ENCODE measurements at places on chromosomes 1 and 21. TPM values are rescaled to one million over a fixed set of nuclear protein-coding genes. Genes with fewer than 3 reads are reported as not detected.

MYOC gene
- not detected for total RNA-seq

TNFRSF25 gene
- total RNA-seq = 23.4 TPM

KNCN gene
- not detected for total RNA-seq

RAB42 gene
- total RNA-seq = 2.8 TPM

FCGR3B gene
- not detected for total RNA-seq

ARL8A gene
- 50.9 TPM for total RNA-seq

PROX1 gene
- total RNA-seq = 14.3 TPM

EIF4G3 gene
- 97.5 TPM for total RNA-seq

DNA sequence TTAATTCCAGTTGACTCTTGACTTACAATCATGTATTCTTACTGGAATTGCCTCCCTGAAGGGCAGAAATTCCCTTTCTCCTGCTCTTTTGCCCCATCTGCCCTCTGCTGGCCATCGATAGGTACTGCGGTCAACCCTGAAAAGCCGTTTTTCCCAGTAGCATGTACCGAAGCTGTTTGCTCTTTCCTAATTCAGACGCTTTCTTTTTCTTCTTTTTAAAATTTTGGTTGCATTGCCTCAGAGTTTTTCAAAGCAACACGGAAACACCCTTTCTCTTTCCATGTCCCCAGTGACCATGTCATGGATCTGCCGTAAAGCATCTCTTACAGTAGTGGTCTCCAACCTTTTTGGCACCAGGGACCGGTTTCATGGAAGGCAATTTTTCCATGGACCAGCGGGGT lies 164.2 kb upstream of the C1orf21 start:
- no peak overlapping the region for H3K4me3 ChIP-seq
- H3K27me3 ChIP-seq = no peaks in the 10 kb centered on the region
- H3K27ac ChIP-seq = no peak overlapping the region
- peaks cover 11% of the 10 kb centered on the region for H3K4me1 ChIP-seq
- peak; percentile 43 for DNase-seq
- H3K36me3 ChIP-seq = no peaks in the 10 kb centered on the region

DNA sequence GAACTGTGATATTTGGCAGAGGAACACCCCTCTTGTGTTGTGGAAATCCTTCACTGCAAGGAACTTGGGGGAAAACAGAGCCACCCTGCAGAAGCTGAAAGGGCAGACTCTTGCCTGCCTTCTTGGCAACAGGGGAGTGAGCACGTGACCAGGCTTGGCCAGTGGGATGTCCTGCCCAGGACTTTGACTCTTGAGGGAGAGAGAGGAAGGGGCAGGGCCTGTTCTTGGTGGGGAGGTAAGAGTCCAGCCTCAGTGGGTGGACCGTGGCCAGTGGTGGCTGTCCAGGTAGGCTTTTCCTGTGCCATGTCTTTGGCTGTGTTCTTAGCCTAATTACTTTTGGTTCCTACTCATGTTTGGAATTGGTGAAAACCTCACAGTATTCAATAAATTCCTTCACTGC lies 8.6 kb upstream of the AK2 start:
- H3K36me3 ChIP-seq = peaks cover 2% of the 10 kb centered on the region
- H3K27me3 ChIP-seq = no peaks in the 10 kb centered on the region
- H3K4me1 ChIP-seq = peaks cover 3% of the 10 kb centered on the region
- H3K4me3 ChIP-seq = no peak overlapping the region
- DNase-seq = no peak

DNA sequence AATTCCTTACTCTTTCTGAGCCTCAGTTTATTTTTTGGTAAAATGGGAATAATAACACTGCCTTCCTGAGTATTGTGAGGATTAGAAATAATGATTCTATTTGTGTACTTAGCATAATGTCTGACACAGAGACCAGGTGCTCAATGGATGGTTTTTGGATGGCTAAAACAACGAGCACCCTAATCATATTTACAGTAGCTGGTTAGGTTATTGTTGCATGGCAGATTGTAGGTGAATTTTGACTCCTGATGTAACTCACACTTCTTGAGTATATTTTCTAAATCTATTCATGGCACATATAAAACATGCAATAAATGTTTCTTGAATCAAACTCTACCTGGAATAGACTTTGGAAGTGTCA lies 11.9 kb upstream of the DUSP10 start:
- H3K36me3 ChIP-seq = no peaks in the 10 kb centered on the region
- H3K27me3 ChIP-seq = peaks cover 6% of the 10 kb centered on the region
- no peak overlapping the region for H3K4me3 ChIP-seq
- no peak for DNase-seq

DNA sequence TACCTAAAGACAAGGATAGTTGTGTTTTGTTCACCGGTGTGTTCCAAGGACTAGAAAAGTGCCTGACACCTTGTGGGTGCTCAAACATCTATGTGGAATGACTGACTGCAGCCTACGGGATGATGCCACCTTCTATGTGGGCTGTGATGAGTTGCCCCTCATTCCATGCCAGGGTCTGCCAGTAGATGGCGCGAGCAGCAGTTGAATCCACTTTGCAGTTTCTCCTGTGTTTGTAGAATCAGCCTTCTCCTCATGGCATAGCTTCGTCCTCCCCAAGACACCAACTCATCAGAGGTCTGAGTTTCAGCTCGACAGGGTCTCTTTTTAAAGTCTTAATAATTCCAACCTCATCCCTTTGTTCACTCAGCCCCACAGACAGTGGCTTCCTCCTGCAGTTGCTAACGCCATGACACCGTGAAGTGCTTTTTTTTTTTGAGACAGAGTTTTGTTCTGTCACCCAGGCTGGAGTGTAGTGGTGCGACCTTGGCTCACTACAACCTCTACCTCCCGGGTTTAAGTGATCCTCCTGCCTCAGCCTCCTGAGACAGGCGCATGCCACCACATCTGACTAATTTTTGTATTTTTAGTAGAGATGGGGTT lies 133.7 kb downstream of the CAPN8 start:
- peaks cover 35% of the 10 kb centered on the region for H3K27me3 ChIP-seq
- no peaks in the 10 kb centered on the region for H3K36me3 ChIP-seq
- H3K27ac ChIP-seq = no peak overlapping the region

- peak; percentile 36 for DNase-seq
- peaks cover 17% of the 10 kb centered on the region for H3K27me3 ChIP-seq
- H3K4me3 ChIP-seq = no peak overlapping the region
- H3K36me3 ChIP-seq = no peaks in the 10 kb centered on the region
- H3K4me1 ChIP-seq = no peaks in the 10 kb centered on the region
- no peak overlapping the region for H3K27ac ChIP-seq
These were observed 9.7 kb upstream of the KRTAP7-1 start for GRCh38 chr21:30839304-30839703.

DNA sequence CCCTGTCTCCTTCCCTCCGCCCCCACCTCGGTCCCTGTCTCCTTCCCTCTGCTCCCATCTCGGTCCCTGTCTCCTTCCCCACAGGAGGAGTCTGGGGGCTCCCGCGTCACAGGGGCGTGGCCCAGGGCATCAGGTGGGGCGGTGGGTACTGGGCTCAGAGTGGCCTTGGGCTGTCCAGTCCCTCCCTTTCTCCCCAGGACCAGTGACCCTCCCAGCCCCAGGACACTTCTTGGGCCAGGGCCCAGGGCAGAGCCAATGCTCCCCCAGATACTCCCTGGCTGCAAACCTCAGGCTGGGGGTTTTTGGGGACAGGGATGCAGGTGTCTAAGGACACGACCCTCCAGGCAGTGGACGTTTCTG lies 6.8 kb upstream of the RNF223 start:
- no peak overlapping the region for H3K27ac ChIP-seq
- DNase-seq = no peak
- no peaks in the 10 kb centered on the region for H3K36me3 ChIP-seq
- H3K4me1 ChIP-seq = no peaks in the 10 kb centered on the region
- H3K4me3 ChIP-seq = no peak overlapping the region

- H3K27me3 ChIP-seq = no peaks in the 10 kb centered on the region
- peaks cover 10% of the 10 kb centered on the region for H3K36me3 ChIP-seq
- no peak overlapping the region for H3K4me3 ChIP-seq
- no peak for DNase-seq
- H3K4me1 ChIP-seq = no peaks in the 10 kb centered on the region
These were observed 24.8 kb downstream of the RNF19B start for GRCh38 chr1:32939655-32940371.

DNA sequence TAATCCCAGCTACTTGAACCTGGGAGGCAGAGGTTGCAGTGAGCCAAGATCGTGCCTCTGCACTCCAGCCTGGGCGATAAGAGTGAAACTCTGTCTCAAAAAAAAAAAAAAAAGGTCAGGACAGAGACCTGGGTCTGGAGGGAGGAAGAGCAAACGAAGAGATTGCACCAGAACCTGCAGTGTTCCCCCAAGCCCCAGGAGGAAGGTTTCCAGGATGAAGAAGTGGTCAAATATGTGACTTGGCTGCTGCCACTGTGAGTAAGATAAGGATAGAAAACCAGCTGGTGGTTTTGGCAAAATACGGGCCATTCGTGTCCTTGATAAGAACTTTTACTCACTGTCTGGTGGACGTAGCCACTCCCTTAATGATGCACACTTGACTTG lies 42.2 kb downstream of the CLDN14 start:
- DNase-seq = no peak
- peaks cover 9% of the 10 kb centered on the region for H3K4me1 ChIP-seq
- H3K36me3 ChIP-seq = no peaks in the 10 kb centered on the region

- peaks cover 15% of the 10 kb centered on the region for H3K36me3 ChIP-seq
- no peak for DNase-seq
- H3K27me3 ChIP-seq = no peaks in the 10 kb centered on the region
- H3K27ac ChIP-seq = no peak overlapping the region
These were observed 130.8 kb downstream of the LYPLAL1 start for GRCh38 chr1:219304227-219305226.

GRCh38 chr1:156553860-156554485 lies 18.4 kb downstream of the IQGAP3 start:
- no peak for DNase-seq
- H3K27ac ChIP-seq = no peak overlapping the region
- H3K4me1 ChIP-seq = no peaks in the 10 kb centered on the region
- no peak overlapping the region for H3K4me3 ChIP-seq

GRCh38 chr1:59478822-59479221 lies 181.9 kb downstream of the FGGY start:
- H3K36me3 ChIP-seq = no peaks in the 10 kb centered on the region
- DNase-seq = no peak
- no peak overlapping the region for H3K4me3 ChIP-seq
- peaks cover 3% of the 10 kb centered on the region for H3K4me1 ChIP-seq

GRCh38 chr1:163085904-163086268 lies 16.7 kb downstream of the RGS4 start:
- no peak for DNase-seq
- H3K4me1 ChIP-seq = no peaks in the 10 kb centered on the region
- no peak overlapping the region for H3K27ac ChIP-seq
- H3K36me3 ChIP-seq = no peaks in the 10 kb centered on the region
- no peaks in the 10 kb centered on the region for H3K27me3 ChIP-seq
- no peak overlapping the region for H3K4me3 ChIP-seq

GRCh38 chr1:84632673-84633434 lies 57.4 kb downstream of the SSX2IP start:
- H3K4me3 ChIP-seq = no peak overlapping the region
- H3K36me3 ChIP-seq = no peaks in the 10 kb centered on the region
- H3K4me1 ChIP-seq = no peaks in the 10 kb centered on the region
- H3K27me3 ChIP-seq = no peaks in the 10 kb centered on the region
- no peak for DNase-seq
- H3K27ac ChIP-seq = no peak overlapping the region

DNA sequence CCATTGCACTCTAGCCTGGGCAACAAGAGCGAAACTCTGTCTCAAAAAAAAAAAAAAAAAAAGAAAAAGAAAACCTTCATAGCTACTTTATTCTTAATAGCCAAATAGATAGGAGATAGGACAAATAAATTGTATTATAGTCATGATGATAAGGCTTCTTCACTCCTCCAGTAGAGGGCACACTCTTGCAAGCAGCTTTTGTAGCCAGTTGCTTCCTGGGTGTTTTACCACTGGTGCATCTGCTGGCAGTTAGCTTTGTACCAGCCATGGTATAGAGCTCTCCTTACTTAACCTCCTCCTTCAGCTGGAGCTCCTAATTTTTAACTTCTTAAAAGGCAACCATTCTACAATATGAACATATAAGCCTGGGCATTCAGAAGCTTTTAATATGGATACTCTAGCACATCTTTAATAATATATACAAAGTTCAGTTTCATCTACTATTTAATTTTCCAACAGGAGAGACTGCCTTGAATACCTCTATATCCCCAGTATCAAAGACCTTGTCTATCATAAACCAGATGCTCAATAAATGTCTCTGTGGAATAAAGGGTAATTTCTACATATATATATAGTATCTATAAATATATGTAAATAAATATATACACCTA lies 35.8 kb downstream of the EVI5 start:
- no peak overlapping the region for H3K27ac ChIP-seq
- DNase-seq = no peak
- peaks cover 2% of the 10 kb centered on the region for H3K36me3 ChIP-seq
- no peaks in the 10 kb centered on the region for H3K27me3 ChIP-seq
- peaks cover 16% of the 10 kb centered on the region for H3K4me1 ChIP-seq

GRCh38 chr1:173477286-173478093 lies at the start of gene PRDX6:
PRDX6 (plus strand) TSS chr1:173477335; CDS start chr1:173477398, 63 bp downstream.
- DNase-seq = peak; percentile 72
- H3K27ac ChIP-seq = peak within 1 kb of the TSS; percentile 94
- peak within 1 kb of the TSS; percentile 91 for H3K4me3 ChIP-seq
- H3K36me3 ChIP-seq = peaks cover 12% of the 10 kb centered on the region
- peaks cover 36% of the 10 kb centered on the region for H3K4me1 ChIP-seq

DNA sequence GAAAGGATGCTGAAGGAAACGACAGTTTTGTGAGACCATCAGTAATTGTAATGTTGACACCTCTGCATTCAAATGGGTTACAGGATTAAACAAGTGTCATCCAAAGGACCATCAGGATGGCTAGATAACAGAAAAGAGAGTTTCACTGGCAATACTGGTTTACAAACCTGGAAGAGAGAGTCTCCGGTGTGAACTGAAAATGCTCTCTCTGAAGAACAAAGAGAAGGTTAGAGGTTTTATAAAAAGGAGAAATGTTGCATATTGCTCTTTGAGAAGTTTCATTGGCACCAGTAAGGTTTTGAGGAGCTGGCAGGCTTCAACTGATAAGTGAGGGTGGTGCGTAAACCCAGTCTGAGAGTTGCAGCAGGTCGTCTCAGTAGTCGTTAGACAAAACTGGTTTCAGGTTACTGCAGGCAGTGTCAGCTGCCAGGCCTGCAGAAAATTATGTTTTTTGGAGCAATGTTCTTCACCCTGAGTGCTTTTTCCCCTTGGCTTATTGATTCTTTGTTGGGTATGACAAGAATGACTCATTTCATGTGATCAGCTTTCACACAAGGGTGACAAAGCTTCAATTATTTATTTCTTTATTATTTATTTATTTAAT lies 42.2 kb downstream of the KCNK1 start:
- no peaks in the 10 kb centered on the region for H3K36me3 ChIP-seq
- no peaks in the 10 kb centered on the region for H3K4me1 ChIP-seq
- no peak for DNase-seq
- H3K4me3 ChIP-seq = no peak overlapping the region
- H3K27me3 ChIP-seq = peaks cover 7% of the 10 kb centered on the region

- no peak for DNase-seq
- H3K4me3 ChIP-seq = no peak overlapping the region
- peaks cover 5% of the 10 kb centered on the region for H3K36me3 ChIP-seq
- peaks cover 3% of the 10 kb centered on the region for H3K27me3 ChIP-seq
- H3K4me1 ChIP-seq = peaks cover 41% of the 10 kb centered on the region
These were observed 2.6 kb upstream of the RAB7B start for GRCh38 chr1:206005778-206006180.

- peaks cover 15% of the 10 kb centered on the region for H3K4me1 ChIP-seq
- no peak overlapping the region for H3K27ac ChIP-seq
- H3K4me3 ChIP-seq = no peak overlapping the region
These were observed 21.8 kb downstream of the RSPH1 start for GRCh38 chr21:42474043-42474831.

All from neural crest cell (in vitro differentiated cells).